K562 (cell line): ENCODE measurements at places on chromosomes 2 and 18. TPM values are rescaled to one million over a fixed set of nuclear protein-coding genes. Genes with fewer than 3 reads are reported as not detected.

CLEC4F gene
- not detected in 2 replicates for total RNA-seq

SCN9A gene
- 8.5 and 10.4 TPM in 2 replicates for total RNA-seq

WNT6 gene
- not detected in 2 replicates for total RNA-seq

RUFY4 gene
- total RNA-seq, result not detected in 2 replicates

ABCA12 gene
- 0.02 TPM in 2 replicates for total RNA-seq

PID1 gene
- total RNA-seq, result 0.20 TPM in 1 of 2 replicates, not detected in the other

LONRF2 gene
- total RNA-seq, result 3.6 and 5.0 TPM in 2 replicates

DSC2 gene
- 11.6 and 11.8 TPM in 2 replicates for total RNA-seq

CPO gene
- not detected in 2 replicates for total RNA-seq

FZD7 gene
- 1.9 and 2.4 TPM in 2 replicates for total RNA-seq

LBH gene
- total RNA-seq, result 9.5 and 12.1 TPM in 2 replicates

HOXD13 gene
- not detected in 2 replicates for total RNA-seq

IKZF2 gene
- total RNA-seq, result 0.47 and 0.65 TPM in 2 replicates

AMER3 gene
- total RNA-seq, result not detected in 2 replicates

DYNC1I2 gene
- total RNA-seq, result 72.3 and 75.6 TPM in 2 replicates

CD207 gene
- total RNA-seq, result not detected in 2 replicates

CACNB4 gene
- total RNA-seq, result 0.04 and 0.16 TPM in 2 replicates

ACYP2 gene
- total RNA-seq, result 3.4 and 4.1 TPM in 2 replicates

MTX2 gene
- total RNA-seq, result 70.2 and 70.4 TPM in 2 replicates

KLHL41 gene
- total RNA-seq, result 0.09 TPM in 1 of 2 replicates, not detected in the other

MERTK gene
- 1.1 and 1.4 TPM in 2 replicates for total RNA-seq

POTEJ gene
- total RNA-seq, result not detected in 2 replicates

GPR155 gene
- total RNA-seq, result 0.11 TPM in 2 replicates

PCARE gene
- total RNA-seq, result not detected in 2 replicates

CCDC142 gene
- total RNA-seq, result 9.3 and 11.1 TPM in 2 replicates

BCL11A gene
- 0.07 and 0.13 TPM in 2 replicates for total RNA-seq
